Naive thymus-derived CD8-positive, alpha-beta T cell (primary cell): ENCODE measurements at places on chromosomes 1 and 21.

DNA sequence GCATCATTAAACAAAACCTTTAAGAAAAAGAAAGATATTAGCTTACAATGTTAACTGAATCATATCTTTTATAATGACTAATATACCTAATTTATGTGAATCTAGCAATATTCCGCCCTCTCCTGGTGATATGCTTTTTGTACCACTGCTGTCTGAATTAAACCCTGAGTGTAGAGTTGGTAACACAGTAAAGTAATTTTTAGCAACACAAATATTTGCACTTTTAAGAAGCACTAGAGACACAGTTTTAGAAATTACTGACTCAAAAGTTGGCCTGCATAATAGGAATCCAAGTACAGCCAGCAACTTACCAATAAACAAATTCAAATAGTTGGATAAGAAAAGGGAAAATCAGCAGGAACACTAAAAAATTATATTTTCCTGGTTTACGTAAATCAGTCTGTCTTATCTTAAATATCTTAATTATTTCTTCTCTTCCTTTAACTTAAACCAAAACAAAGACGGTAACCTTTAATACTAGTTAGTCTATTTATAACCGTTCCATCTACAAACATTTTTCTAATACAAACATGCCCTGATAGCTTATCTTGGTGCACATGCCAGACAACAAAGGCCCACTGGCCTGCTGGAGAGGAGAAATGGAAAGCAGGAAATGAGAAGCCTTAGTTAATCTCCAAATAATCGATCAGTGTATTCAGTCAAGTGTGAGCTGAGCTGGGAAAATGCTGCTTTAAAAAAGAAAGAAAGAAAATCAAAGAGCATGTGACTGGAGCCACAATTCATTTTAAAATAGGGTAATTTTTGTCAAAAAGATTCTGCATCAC is 246.0 kb downstream of the RERE start:
- DNase-seq = no peak

- no peak for DNase-seq
Measured at GRCh38 chr1:60583696-60584095, 498.7 kb upstream of the NFIA start.

DNA sequence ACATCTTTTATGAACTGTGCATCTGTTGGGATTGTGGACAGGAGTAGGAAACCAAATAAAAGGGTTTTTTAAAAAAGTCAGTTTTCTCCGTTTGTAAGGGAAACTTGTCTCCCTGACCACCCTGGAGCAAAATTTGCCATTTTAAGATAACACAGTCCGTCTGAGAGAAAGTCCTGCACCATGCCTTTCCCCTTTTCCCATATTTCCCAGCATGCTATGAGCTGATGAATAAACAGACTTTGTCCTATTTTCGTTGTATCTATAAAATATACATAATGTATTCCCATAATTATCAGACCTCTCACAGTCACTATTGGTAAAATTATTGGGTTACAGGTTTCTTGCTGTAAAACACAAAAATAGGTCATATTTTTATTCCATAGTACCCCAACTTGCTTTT is 1.7 kb upstream of the AKT3 start:
- no peak for DNase-seq

DNA sequence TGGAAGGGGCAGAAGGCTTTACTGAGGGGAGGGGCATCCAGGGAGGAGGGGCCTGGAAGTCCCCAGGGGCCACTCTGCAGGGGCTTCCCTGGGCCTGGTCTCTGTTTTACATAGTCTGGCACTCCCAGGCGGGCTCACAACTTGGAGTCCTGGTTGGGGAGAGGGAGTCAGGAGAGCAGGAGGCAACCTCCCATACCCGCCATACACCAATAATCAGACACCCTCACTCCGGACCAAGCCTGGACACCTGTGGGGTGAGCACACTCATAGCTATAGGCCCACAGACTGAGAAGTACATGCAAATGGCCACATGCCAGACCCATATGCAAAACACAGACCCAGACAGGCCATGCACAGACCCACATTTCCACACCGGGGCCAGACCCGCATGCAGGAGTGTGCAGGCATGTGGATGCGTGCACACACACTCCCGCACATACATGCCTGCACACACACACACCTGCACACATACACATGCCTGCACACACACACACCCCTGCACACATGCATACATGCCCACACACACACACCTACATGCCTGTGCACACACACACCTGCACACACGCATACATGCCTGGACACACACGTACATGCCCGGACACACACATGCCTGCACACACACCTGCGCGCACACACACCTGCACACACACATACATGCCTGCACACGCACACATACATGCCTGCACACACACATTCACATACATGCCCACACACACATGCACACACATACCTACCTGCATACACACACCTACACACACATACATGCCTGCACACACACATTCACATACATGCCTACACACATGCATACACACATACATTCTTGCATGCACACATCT is 89.5 kb upstream of the RUNX3 start:
- no peak for DNase-seq

- DNase-seq = no peak
Measured at GRCh38 chr1:209929751-209930150, 8.3 kb upstream of the SYT14 start.

GRCh38 chr1:247701338-247701737 is 15.1 kb downstream of the OR6F1 start:
- no peak for DNase-seq

GRCh38 chr1:197614916-197615692 is 160.2 kb downstream of the DENND1B start:
- no peak for DNase-seq

- DNase-seq = no peak
Measured at GRCh38 chr1:242811092-242811840, 286.8 kb upstream of the PLD5 start.

- no peak for DNase-seq
Measured at GRCh38 chr1:223102797-223103533, 40.1 kb downstream of the TLR5 start.

GRCh38 chr1:83718338-83718737 is 280.6 kb downstream of the TTLL7 start:
- no peak for DNase-seq

GRCh38 chr1:201506092-201506491 is 831 bp downstream of the CSRP1 start:
- DNase-seq = no peak
